CD8-positive, alpha-beta memory T cell (primary cell): ENCODE measurements at places on chromosomes 6 and 20. TPM values are rescaled to one million over a fixed set of nuclear protein-coding genes. Genes with fewer than 3 reads are reported as not detected.

- DNase-seq: no peak
These were observed 112.0 kb downstream of the DOK5 start for GRCh38 chr20:54587408-54587807.

DNA sequence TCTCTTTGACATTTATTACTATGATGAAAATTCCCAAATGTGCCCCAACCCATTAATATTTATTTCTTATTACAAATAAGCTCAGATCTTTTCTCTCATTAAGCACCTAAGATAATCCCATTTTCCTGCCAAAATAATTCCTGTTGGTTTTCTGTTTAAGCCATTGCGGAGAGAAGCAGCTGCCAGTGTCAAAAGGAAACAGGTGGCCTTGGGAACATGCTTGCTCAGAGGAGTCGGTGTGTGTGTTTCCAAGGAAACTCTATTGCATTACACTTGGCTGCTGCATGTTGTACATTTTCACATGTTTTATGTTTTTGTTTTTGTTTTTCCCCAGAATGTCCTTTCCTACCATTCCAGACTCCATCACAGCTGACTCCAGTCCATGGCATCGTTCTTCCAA is 56.4 kb downstream of the CD24 start:
- DNase-seq: no peak

DNA sequence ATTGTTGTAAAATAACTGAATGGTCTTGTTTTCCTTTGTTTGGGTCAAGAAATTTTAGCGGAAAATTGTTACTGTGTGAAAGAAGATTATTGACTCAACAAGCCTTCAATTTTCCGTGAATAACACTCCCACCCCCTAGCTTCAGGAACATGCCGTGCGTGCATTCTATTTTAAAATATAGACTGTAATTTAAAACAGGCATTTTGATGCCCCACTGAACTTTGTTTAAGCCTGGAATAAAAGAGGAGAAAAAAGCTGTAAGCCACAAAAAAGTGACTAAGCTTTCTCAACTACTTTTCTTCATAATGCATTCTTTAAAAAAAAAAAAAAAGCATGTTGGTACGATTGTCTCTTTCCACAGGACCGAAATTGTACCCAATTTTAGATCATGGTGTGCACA is 166.0 kb downstream of the ARID1B start:
- DNase-seq: no peak

- no peak for DNase-seq
These were observed 85.4 kb downstream of the CHMP4B start for GRCh38 chr20:33896509-33896908.

DNA sequence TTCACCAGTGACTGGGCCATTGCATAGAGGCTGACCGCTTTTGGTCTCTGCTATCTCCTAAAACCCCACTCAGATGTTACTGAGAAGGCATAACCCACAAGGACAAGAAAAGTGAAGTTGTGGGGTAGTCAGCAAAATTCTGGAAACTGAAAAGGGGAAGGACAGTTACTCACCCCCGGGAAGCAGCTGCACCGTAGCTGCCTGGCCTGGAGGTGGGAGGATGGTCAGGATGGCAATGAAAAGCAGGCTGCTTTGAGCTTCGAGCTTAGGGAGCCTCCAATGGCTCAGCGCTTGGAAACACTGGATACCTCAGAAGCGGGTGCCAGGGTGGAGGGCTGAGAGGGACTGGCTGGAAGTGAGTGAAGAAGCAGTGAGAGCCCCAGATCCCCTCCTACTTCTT is 56.0 kb downstream of the KCNK5 start:
- no peak for DNase-seq

DNA sequence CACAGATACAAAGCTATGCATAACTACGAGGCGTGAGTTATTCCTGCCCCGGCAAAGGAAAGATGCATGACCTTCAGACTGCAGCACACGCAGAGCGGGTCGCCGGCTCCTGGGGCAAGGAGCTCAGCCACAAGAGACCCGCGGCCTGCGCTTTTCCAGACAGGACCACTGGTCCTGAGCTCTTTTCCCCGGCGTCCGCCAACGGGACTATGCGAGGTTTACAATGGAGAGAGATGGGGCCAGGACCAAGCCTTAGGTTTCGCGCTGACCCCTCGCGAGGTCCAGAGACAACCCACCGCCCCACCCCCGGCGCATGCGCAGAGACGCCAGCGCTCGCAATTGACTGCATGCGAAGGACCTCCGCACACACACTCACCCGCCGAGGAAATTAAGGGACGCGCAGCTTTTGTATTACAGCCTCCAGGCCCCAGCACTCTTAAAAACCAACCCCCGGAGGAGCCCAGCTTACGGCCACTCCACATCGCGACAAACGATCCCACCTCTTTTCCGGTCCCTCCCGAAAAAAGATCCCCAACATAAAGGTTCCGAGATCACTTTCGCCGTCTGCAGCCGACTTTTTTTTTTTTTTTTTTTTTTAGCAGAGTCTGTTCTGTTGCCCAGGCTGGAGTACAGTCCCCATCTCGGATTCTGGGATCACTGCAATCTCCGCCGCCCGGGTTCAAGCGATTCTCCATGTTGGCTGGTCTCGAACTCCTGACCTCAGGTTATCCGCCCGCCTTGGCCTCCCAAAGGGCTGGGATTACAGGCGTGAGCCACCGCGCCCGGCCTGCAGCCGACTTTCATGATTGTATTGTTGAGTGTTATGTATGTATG is at the start of gene COQ3:
Gene COQ3 (minus strand): TSS at position 498 of the 834 bp plus-strand sequence. CDS start 16 bp downstream, at position 482.
- peak; percentile 57 for DNase-seq

DNA sequence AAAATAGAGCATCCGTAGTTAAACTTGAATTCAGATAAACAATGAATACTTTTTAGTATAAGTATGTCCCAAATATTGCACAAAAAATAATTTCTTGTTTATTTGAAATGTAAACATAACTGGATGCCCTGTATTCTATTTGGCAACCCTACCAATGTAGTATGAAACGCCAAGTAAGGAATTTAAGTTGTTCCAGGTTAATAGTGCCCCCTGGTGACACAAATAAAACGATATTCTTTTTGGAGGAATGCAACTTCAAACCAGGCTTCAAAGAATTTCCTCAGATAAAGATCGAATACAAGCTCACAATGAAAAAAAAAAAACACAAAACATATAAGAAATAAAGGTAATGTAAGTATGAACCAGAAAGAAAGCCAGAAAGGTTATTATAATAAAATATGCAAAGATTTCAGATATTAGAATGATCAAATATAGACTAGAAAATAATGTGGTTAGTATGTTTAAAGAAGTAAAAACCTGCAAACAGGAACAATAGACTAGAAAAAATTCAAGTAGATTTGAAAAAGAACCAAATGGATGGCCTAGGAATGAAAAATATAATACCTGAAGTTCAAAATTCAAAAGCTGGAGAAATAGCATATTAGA is 18.4 kb upstream of the AKAP7 start:
- DNase-seq: peak; percentile 11

DNA sequence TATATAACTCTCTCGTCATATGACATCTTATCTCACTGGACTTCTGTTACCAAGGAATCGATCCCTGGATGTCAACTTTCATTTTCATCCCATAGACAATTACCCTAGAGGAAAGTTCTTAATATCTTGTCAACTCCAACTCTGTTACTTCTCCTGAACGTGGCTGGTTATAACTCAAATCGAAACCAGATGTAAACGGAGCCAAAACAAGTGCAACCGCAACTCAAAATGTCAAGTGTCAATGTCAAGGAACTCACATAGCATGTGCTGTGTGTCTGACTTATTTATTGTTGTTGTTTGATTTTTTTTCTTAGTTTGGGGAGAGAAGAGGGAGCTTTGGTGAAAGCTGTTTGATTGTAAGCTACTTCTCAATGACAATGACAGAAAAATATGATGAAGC is 108.6 kb downstream of the VIP start:
- no peak for DNase-seq

- peak; percentile 57 for DNase-seq
These were observed 50.2 kb upstream of the HINT3 start for GRCh38 chr6:125906158-125906998.

GRCh38 chr6:814378-815347 is 121.7 kb upstream of the EXOC2 start:
- no peak for DNase-seq

GRCh38 chr6:16440636-16441212 is 202.3 kb downstream of the GMPR start:
- DNase-seq: peak; percentile 19

DNA sequence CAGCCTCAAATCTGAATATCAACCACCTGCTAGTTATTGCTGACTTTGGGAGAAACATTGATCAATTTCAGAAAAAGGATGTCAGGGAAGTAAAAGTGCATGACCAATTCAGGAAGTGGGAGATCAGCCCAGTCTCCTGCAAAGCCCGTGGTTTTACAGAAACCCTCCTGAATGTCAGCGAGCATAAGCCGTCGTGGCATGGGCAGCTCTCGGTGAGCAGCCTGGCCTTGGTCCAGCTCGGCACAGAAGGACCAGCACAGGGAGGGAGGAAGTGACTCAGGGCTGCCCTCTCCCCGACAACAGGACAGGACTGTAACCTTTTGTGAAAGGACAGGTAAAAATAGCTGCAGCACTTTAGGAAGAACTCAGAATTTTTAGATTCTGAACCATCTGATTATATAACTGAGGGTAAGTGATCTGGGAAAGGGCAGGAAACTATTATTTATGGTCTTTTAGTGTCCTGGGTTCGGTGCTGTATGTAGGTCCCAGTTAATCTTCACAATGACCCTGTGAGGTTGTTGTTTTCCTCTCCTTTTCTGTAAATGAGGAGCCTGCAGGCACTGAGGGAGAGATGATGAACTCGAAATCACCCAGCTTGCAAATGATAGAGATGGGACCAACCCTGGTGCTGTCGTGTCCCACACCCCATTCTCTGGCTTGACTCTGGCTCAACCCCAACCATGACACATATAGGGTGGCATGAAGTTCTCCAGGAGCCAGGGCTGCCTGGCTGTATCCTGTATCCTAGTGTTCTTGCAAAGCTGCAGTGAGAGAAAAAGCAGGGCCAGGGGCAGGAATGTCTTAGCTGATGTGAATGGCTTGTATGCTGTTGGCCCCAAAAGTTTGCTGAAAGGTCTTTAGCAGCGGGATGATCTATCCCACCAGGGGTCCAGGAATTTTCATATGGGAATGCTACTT is 37.6 kb downstream of the NRN1 start:
- DNase-seq: no peak

- DNase-seq: no peak
These were observed 114.6 kb downstream of the SYNDIG1 start for GRCh38 chr20:24584078-24584477.

GRCh38 chr6:47485491-47486135 is 8.0 kb downstream of the CD2AP start:
- DNase-seq: no peak

GRCh38 chr6:118408863-118409262 is 139.2 kb upstream of the PLN start:
- no peak for DNase-seq

DNA sequence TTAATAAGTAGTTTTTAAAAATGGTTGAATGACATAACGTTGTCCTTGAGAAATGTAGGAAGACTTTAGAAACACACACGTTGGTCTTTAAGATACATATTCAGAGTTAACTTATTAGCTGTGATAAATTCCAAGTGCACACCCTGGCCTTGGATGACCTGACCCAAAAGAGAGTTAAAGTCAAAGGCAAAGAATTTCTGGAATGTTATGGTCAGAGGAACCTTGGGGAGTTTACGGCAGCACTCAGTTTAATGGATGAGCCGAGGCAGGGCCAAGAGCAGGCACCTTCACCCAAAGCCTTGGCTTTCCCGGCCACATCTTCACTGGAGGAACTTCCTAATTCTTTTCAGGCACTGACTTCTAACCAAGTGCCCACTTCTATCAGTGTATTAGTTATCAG is 200.5 kb downstream of the SMOC2 start:
- DNase-seq: no peak

GRCh38 chr6:53547166-53547810 is 2.4 kb upstream of the GCLC start:
- DNase-seq: no peak

DNA sequence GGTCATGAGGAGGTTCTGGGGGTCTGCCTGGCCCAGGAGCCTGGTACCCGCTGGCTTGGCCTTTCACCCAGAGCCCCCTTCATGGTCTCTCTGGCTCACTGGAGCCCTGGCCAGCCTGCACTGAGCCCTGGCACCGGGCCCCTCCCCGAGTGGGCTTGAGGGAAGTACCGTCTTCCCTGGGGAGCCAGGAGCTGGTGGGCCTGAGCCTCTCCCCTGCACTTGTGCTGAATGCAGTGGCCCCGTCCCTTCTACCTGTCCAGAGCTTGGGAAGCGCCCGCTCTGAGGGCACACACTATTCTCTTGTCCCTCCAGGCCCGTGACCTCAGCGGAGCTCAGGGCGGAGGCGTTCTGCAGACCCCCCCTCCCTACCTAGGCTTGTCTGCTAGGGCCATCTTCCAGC is 62.2 kb downstream of the TCP11 start:
- no peak for DNase-seq

GRCh38 chr20:17969884-17970409 is 1.1 kb downstream of the MGME1 start:
- peak; percentile 21 for DNase-seq

- no peak for DNase-seq
These were observed 2.6 kb upstream of the CST9 start for GRCh38 chr20:23608251-23608846.

GRCh38 chr6:150254770-150255169 is 111.9 kb downstream of the PPP1R14C start:
- DNase-seq: no peak

- DNase-seq: no peak
These were observed 16.9 kb upstream of the ELMO2 start for GRCh38 chr20:46423342-46423741.

- no peak for DNase-seq
These were observed 56.5 kb upstream of the ADGRF1 start for GRCh38 chr6:47098570-47098993.

- DNase-seq: peak; percentile 41
These were observed 154.3 kb downstream of the VEGFA start for GRCh38 chr6:43924222-43924702.

GRCh38 chr6:29675561-29675960 is 5.4 kb downstream of the ZFP57 start:
- no peak for DNase-seq

GRCh38 chr6:158789115-158789917 is 29.9 kb downstream of the EZR start:
- DNase-seq: peak; percentile 46

- no peak for DNase-seq
These were observed 5.1 kb downstream of the RIPK1 start for GRCh38 chr6:3073382-3073781.

The CHRNA4 gene
- not detected for total RNA-seq

The RIPPLY2 gene
- not detected for total RNA-seq

The GNL1 gene
- total RNA-seq: 100 TPM

The VNN1 gene
- not detected for total RNA-seq

The TINAG gene
- not detected for total RNA-seq
